ENCODE measurements at places on chromosomes 6 and 20.

DNA sequence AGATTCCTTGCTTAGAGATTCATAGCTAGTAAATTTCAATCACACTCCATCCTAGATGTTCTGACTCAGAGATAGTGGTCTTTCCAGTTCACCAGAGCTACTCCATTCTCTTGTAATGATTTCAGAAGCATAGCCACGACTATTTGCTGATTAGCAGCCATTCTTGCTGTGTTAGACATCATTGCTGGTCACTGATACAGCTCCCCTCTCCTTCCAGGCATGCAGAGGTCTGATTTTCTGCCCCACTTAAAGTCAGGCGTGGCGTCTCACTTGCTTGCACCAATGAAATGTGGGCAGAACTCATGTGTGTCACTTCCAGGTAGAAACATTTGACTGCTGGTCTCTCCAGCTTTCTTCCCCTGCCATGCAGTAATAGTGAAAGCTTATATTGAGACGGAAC, 168.9 kb upstream of the JARID2 start:
- no peak for DNase-seq

DNA sequence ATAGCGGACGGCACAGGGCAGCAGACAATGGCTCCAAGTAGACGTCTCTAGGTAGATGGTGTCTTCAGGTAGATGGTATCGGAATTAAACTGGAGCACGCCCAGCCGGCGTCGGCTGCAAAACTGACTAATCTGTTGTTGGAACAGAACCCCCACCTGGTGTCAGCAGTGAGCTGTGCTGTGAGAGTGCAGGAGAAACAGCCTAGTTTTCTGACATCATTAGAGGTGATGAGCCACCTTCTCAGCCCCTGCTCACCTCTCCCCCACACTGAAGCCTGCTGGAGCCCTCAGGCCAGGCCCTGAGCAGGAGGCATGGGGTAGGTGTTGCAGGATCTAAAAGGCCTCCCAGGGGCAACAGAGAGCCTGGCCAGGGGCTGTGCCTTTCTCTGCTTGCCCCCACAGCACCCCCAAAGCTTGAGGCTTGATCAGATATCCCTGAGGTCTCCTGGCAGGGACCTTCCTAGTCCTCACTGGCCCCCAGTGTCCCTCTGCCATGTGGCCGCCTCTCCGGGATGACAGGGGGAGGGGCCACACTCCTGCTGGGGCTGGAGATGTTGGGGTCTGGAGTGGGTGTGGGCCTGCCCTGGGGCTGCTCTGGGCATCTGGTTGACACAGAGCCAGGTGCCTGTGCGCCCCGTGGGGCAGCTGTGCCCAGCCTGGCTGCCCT, 6.9 kb upstream of the HELZ2 start:
- DNase-seq, result peak; percentile 48

DNA sequence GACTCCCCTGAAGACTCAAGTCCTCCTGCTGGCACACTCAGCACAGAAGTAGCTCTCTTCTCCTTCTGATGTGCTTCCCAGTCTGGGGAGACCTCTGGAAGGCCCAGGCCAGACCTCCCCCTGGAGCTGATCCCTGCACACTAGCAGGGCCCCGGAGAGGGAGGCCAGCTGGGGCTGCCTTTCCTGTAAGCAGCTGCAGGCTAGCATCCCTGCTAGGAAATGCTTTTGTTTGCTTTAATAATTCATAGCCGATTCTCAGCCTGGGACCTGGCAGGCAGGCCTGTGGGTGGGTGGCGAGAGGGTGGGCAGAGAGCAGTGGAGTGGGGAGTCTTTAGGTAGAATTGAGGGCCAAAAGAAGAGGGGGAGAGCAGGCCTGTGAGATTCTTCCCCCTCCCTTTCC, 5.2 kb downstream of the EBF4 start:
- no peak for DNase-seq

GRCh38 chr6:87074101-87074621, 20.7 kb downstream of the CGA start:
- DNase-seq, result no peak

GRCh38 chr6:148166339-148166968, 176.2 kb upstream of the SASH1 start:
- DNase-seq, result no peak

GRCh38 chr6:52394251-52394666, 25.9 kb upstream of the EFHC1 start:
- no peak for DNase-seq

DNA sequence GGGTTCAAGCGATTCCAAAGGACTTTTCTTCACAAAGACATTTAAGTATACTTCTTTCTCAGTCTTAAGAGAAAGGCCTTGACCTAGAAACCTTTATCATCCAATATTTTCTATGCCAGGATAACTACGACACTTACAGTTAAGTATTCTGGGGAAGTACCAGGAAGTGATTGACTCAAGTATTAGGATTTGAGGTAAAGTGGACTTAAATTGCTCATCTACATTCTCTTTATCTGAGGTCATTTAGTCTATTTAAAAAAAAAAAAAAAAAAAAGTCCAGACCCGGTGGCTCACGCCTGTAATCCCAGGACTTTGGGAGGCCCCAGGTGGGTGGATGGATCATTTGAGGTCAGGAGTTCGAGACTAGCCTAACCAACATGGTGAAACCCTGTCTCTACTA, 114.7 kb downstream of the ZFAND3 start:
- no peak for DNase-seq

GRCh38 chr6:110039981-110040383, 61.9 kb downstream of the GPR6 start:
- peak; percentile 17 for DNase-seq

DNA sequence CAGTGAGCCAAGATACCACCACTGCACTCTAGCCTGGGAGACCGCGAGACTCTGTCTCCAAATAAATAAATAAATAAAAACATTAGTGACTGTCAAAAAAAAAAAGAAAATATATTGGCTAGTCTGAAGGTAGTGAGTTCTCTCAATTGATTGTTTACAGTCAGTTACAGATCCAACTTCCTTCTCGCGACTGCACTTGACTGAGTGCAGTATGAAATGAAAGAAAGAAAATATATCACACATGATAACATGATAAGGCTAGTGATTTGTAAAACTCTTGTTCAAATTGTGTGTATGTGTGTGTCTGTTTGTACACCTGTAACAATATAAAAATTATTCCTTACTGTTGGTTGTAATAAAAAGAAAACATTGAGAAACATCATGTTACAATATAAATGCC, 7.9 kb downstream of the R3HDML start:
- no peak for DNase-seq

DNA sequence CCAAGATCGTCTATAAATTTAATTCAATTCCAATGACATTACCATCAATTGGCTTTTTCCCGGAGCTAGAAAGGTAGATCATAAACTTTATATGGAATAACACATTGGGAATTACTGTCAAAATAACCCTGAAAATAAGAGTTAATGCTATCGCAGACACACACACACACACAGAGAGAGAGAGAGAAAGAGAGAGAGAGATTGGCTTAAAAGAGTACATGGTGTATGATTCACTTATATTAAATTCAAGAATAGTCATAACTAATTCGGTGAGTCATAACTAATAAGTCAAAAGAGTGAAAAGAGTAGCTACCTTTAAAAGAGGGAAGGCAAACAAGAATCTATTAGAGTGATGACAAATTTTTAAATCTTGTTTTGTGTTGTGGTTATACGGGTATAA, 425.5 kb downstream of the TBC1D32 start:
- no peak for DNase-seq

DNA sequence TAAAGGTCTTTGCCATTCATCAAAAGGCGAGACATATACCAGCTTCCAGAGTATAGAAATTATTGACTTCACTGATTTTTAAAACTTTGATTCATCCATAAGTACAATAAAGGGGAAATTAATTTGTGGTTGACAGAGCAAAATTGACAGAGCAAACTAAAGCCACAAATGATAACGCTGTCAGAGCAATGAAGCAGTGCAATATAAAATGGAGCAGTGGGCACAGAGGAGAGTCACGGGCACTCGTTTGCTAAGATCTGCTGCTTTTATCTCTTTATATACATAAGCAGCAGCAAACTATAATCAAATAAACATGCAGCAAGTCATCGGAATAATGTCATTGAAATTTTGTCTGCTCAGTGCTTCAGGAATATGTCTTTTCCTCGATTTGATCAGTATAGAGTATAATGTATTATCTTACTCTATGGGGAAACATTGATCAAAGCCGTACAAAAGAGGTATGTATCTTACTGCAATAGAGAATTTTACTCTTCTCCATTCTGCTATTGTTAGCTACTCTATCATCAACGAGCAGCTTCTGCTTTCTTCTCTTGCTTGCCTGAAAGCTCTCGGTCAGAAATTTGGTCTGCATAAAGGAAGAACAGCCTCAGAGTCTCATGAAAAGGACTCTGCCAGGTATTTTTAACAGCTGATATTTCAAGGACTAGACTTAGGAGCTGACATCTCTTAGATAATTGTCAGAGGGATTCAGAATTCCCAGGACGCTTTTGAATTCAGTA, 546.0 kb upstream of the ARID1B start:
- no peak for DNase-seq

DNA sequence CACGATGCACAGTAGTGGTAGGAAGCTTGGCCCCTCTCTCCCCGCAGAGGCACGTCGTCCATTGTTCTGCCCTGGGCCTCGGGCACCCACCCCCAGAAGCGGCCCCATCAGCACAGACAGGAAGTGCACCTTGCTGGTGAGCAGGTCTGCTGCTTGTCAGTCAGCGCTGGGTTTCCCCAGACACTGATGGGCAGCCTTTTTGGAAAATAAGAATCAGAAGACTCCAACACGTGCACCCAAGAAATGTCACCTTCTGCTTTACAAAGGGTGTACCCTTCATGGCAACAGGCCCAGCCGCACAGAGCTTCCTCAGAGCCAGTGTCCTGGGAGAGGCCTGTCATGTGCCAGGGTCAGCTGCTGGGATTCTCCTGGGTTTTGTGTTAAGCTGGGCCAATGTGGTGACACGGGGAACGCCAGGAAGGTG, 34.7 kb upstream of the IRF4 start:
- DNase-seq, result no peak

DNA sequence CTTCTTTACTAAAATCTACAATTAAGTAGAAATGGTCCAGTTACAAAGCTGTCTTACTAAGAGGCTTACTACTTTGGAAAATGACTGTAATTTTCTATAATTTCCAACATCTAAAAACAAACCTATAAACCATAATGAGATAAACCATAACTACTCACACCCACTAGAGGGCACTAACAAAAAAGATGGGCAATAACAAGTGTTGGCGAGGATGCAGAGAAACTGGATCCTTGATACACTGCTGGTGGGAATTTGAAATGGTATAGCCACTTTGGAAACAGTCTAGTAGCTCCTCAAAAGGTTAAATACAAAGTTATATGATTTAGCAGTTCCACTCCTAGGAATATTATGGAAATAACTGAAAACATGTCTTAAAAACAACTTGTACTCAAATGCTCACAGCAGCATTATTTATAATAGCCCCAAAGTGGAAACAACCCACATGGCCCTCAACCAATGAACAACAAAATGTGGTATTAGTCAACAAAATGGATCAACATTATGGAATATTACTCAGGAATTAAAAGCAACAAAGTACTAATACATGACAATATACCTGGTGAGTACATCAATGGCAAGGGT, 50.6 kb downstream of the GJA10 start:
- DNase-seq, result no peak

DNA sequence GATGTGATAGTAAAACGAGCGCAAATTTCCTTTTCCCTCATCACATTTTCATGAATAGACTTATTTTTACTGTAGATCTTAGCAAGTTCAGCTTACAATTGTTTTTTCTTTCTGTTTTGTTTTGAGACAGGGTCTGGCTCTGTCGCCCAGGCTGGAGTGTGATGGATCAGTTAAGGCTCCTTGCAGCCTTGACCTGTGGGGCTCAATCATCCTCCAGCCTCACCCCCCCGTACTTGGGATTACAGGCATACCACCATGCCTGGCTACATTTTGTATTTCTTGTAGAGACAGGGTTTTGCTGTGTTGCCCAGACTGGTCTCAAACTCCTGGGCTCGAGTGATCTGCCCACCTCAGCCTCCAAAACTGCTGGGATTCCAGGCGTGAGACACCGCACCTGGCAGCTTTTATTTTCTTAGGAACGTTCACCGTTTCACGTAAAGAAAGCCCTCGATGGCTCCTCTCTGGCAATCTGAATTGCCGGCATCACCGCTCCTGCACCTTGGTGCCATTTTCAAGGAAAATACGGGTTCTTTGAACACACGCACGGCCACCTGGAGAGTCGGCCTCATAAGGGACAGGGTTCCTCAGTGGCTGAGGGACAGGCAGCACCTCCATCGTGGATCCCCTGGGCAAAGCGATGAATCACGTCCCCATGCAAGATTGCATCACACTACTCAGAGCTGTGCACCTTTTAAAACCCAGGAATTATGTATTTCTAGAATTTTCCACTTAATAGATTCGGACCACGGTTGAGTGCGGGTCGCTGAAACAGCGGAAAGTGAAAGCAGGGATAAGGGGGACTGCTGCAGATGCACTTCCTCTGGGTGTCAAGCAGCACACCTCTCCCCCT, 78.7 kb downstream of the IRF4 start:
- DNase-seq, result no peak

DNA sequence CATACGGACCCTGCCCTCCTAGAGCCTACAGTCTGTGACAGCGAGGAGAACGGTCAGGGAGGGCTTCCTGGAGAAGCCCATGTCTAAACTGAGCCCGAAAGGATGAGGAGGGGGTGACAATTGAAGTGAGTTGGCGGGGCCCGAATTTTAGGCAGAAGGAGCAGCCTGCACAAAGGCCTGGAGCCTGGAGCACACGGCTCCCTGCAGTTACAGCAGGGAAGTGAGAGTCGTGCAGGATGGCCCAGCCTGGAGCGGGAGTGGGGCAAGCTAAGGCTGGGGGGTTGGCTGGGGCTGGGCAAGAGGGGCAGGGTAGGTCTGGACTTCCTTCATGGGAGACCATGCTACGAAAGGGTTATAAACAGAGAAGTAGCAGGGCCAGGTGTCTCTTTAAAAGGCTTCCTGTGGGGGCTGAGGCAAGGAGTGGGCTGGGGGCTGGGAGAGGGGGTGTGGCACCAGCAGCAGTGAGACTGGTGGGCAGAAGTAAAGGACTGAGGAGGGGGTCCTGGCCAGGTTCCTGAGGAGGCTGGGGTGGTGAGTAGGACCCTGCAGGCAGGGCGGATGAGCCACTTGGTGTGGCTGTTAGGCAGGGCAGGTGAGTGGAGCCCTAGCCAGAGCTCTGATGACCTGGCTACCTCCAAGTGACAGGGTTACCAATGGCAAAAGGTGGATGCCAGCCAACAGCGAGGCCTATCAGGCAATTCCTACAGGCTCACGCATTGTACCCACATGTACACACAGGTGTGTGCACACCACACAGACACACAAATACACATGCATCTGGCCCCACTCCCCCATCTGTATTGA, 119.2 kb downstream of the MRPL14 start:
- no peak for DNase-seq

DNA sequence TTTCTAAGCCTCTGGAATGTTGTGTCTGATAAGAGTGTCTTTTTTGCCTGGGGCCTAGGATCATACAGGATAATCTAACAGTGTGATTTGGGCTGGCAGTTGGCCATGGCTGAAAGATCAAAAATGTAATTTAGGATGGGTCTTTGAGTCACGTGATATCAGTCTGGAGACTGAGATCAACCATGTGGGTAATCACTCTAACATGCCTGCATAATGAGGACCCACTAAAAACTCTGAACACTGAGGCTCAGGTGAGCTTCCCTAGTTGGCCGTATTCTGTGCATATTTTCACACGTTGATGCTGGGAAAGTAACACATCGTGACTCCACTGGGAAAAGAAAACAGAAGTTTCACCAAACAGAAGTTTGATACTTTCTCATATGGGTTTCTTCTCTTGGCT, 6.3 kb upstream of the MMS22L start:
- no peak for DNase-seq

- peak; percentile 73 for DNase-seq
Measured at GRCh38 chr6:32087574-32088486, 21.3 kb downstream of the TNXB start.

- DNase-seq, result no peak
Measured at GRCh38 chr6:9621276-9621675, 793.6 kb downstream of the TFAP2A start.
